ENCODE measurements at places on chromosomes 1 and 21.

GRCh38 chr21:43299441-43300277 lies 127.3 kb downstream of the SIK1 start:
- no peak for DNase-seq

- no peak for DNase-seq
Measured at GRCh38 chr1:162856260-162856659, 4.7 kb downstream of the CCDC190 start.

DNA sequence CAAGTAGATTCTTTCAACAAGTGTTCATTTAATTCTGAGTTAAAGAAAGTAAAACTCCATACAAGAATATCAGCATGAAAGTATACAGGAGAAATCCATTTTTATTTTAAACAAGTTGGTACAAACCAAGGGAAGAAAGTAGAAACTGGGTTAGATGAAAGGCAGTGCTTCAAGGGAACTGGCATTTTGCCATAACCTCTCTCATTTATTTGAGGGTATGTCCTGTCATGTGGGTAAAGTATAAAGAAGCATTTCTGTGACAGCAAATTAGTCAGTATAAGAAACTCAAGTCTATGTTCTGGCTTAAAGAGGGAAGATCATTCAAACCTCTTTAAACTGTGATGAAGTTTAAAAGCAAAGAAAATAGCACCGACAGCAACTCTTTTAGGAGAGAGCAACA lies 32.0 kb downstream of the OLFM3 start:
- no peak for DNase-seq

DNA sequence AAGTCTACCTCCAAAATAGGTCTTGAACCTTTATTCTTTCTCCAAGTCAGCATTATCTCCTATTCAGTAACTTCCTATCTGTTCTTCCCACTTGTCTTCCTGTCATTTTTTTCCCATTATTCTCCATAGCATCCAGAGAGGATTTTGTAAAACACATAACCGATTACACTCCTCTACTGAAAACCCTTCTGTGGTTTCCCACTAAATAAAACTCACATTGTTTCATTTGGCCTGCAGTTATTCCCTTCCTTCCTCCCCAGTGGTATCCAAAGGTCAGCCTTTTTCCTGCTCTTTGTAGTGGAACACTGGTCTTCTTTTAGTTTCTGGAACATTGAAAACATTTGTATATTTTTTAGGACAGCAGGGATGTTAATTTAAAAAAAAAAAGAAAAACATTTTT lies 266.0 kb downstream of the GPR52 start:
- DNase-seq, result no peak

GRCh38 chr1:154955039-154955717 lies 721 bp downstream of the PBXIP1 start:
- DNase-seq, result no peak

DNA sequence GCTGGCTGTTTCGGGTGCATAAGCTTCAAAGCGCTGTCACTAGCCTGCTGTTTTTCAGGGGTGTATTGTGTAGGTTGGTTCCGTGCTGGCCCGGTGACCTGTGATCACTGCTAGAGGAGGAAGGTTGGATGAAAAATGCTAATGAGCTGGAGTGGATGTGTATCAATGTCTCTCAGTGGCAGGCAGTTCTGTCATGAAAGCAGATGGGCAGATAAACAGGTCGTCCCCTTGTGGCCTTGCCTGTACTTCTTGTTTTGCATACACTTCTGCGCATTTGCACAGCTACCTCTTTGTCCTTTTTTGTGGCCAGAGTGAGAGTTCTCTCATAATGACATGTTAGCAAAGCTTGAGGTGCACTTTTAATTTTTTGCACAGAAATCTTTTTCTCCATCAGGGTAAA lies 2.9 kb downstream of the SELENON start:
- DNase-seq, result no peak

GRCh38 chr21:44800971-44801467 lies 601 bp downstream of the UBE2G2 start:
- no peak for DNase-seq

DNA sequence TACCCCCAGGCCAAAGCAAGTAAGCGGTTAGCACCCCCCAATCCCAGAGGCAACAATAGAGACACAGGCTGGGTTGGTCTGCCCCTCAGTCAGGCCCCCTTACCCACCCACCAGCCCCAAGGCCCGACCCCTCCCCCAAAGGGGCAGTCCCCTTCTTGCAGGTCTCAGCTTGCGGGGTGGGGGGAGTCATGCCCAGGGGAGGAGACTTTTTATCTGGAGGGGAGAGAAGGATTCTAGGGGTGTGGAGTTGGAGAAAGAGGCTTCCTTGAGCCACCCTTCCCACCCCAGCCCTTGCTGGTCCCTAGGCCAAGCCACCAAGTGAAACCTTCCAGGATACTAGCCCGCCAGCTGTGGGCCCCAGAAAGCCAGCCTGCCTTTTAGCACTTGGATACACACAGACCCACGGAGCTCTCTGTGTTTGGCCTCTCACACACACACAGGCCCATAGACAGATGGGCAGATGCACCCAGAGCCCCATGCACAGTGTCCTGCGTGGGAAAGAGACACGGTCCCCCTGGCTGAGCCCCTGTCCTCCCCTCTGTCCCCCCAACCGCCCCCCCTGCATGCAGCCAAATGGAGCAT lies 7.1 kb downstream of the TMEM54 start:
- DNase-seq, result no peak

- no peak for DNase-seq
Measured at GRCh38 chr1:111989531-111990025, at the start of gene KCND3. TSS of gene KCND3 (minus strand) at chr1:111989668.

DNA sequence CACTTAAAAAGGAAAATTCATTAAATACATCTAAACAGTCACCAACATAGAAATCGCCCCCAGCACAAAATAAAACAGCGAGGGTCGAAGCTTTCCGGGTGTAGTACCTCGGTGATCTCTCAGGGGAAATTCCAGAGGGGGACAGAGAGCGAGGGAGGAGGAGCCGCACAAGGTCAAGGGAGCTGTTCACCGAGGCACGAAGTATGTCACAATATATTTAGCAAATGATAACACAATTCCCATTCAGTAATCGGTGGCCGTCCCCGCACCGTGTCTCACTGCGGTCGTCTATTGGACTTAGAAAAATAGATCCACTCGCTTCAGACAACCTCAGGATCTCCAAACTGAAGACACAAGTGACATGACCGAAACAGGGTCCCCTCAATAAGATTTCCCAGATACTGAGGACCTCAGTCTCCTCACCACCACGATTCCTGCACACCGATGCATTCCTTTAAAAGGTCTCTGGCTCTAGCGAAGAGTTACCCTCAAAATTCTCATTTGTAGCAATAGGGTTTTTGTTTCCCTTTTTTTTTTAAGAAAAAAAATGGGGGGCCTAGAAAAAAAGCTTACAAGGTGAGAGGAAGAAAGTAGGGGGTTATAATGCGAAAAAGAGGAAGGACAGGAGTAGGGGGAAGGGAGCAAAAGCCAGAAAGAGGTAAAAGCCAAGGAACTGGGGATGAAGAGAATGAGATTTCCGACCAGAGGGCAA lies 1.1 kb downstream of the LPGAT1 start:
- DNase-seq, result no peak

GRCh38 chr1:221961532-221962292 lies 219.8 kb upstream of the DUSP10 start:
- DNase-seq, result no peak

DNA sequence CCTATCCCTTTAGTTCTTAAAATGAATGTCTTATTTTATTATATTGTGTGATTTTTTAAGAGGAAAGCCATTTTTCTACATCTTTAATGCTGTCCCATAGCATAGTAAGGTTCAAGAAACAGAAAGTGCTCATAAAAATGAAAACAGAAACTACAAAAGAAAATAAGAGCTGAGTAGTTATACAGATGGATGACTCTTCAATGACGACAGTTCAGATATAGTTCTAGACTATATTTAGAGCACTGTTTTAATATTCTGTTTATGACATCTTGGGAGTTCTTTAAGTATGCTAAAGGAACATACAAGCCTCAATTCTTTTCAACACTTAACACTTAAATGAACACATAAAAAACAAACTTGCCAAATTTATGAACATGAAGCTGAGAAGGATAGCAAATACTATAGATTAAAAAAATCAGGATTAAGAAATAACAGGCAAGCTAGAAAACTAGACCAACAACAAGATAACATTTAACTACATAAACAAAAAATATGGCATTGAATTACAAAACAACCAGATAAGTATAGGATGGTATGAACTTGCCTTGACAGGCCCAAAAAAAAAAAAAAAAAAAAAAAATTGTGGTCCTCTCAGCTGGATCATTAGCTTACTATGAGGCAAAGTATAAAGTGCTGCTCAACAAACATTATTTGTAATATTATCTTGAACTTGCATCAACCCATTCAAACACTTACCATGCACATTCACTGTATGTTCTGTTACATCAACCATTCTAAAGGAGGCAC lies 87.9 kb downstream of the ZZZ3 start:
- no peak for DNase-seq

DNA sequence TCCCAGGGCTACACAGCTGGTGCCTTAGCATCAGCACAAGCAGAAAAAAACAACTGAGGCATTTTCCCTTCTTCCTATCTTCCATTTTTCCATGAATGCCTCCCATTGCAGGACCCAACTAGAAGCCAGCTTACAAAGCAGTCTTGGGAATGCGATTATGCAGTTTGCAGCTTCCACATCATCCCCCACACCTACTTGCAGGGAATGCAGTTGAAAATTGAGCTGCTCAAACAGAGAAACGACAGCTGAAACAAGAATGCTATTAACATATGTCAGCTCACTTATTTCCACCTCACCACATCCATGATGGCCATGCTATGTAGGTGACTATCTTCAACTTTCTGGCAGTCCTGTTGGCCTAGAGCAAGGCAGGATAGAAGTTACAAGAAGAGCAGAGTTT lies 150.6 kb upstream of the KCTD3 start:
- no peak for DNase-seq

GRCh38 chr1:115166531-115167091 lies 77.3 kb upstream of the TSPAN2 start:
- DNase-seq, result no peak

- DNase-seq, result no peak
Measured at GRCh38 chr1:230758709-230759368, 11.7 kb downstream of the CAPN9 start.

GRCh38 chr1:101245246-101245927 lies 8.6 kb downstream of the S1PR1 start:
- no peak for DNase-seq

DNA sequence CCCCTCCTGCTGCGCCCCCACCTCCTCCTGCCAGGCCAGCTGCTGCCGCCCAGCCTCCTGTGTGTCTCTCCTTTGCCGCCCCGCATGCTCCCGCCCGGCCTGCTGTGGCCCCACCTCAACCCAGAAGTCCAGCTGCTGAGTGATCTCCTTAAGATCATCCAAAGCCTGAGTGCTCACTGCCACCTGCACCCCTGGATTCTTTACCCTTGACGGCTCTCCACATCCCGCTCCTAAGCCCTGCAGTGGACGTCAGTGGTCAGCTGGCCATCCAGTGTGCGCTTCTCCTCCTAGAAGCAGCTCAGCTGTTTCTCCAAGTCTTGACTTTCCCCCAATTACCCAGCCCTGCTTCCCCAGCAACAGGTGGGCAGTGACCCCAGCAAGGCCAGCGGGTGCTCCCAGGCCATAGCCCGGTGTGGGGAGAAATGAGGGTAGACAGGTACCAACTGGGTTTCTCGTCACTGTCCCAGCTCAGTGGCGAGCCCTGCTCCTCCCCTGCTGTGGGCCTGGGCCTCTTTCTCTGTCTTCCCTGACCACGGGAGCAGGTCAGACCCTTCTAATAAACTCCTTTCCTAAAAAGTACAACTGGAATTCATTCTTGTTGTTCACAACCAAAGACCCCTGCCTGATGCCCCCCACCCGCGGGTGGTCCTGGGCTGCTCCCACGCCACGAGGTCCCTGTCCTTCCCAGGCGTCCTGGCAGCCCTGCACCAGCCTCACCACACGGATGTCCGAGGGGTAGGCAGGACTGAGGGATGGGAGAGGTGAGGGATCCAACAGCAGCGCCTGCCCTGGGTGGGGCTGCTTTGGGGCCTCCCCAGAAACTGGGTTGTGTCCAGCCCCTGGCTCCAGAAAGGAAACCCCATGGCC lies 1.4 kb downstream of the KRTAP10-7 start:
- DNase-seq, result no peak

DNA sequence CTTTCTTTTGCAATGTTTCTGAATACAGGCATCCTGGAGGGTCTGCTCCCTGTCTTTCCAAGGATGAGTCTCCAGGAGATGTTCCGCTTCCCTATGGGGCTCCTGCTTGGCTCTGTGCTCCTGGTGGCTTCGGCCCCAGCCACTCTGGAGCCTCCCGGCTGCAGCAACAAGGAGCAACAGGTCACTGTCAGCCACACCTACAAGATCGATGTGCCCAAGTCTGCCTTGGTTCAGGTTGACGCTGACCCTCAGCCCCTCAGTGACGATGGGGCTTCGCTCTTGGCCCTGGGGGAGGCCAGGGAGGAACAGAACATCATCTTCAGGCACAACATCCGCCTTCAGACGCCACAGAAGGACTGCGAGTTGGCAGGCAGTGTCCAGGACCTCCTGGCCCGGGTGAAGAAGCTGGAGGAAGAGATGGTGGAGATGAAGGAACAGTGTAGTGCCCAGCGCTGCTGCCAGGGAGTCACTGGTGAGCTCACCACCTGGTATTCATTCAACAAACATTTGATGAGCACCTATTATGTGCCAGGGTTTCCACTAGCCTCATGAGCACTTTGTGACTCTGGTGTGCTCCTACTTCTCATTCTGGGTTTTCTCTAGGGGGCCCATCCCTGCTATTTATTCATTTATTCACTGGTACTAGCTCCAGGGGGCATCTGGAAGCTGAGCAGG lies 9.9 kb downstream of the TNN start:
- DNase-seq, result no peak

DNA sequence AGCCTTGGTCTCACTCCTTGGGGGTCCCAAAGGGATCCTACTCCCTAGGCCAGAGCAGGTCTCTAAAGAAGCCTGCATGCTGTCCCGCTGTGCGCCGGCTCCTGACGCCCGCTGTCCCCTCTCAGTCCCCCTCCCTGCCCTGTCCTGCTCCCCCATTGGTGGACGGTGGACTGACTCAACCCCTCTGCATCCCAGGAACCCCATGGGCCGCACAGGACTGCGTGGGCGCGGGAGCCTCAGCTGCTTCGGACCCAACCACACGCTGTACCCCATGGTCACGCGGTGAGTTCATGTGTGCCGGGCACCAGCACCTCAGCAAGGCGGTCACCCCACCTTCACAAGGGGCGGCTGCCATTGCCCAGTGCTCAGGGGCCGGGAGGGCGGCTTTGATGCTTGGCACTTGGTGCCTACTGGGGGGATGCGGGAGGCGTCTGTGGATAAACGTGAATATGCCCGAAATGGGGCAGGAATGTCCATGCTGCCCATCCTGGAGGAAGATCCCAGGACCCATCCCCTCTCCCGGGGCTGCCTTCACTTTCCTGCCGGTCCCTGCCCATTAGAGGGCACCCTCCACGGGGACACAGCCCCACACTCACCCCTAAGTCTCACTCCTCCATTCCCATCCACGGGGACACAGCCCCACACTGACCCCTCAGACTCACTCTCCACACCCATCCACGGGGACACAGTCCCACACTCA lies 20.2 kb upstream of the LRRC3 start:
- DNase-seq, result no peak

Measured in CMK (cell line).